GM19239 (cell line): ENCODE measurements at places on chromosomes 11 and 22.

- no peak for DNase-seq
Measured at GRCh38 chr11:93487032-93487483, 56.1 kb downstream of the SMCO4 start.

DNA sequence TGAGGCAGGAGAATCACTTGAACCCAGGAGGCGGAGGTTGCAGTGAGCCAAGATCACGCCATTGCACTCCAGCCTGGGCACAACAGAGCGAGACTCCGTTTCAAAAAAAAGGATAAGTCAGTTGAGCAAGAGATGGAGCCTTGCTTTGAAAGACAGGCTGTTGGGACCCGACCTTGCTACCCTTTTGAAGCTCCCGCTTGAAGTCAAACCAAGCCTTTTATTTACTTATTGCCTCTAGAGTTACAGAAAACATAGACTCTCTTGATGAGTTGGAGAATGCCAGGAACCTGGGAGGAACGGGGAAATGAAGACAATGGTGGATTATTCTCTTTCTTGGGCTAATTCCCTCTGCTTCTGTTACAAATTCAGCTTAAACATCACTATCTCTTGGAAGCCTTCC is 4.9 kb downstream of the SYN3 start:
- DNase-seq = no peak

DNA sequence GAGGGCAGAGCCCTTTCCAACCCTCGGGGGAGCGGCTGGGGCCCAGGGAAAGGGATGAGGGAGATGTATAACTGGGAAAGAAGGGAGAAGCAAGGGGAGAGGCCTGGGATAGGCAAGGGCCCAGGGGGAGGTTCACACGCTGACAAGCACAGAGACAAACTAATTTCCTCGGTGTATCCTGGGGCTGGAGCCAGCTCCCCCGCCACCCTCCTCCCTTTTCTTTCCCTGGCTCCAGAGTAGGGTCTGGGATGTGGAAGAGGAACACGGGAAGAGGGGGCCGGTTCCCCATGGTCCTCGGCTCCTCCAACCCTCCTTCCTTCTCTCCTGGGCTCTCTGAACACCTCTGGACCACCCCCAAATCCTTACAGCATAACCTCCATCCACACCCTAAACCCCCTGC is 6.9 kb downstream of the CLCF1 start:
- no peak for DNase-seq

DNA sequence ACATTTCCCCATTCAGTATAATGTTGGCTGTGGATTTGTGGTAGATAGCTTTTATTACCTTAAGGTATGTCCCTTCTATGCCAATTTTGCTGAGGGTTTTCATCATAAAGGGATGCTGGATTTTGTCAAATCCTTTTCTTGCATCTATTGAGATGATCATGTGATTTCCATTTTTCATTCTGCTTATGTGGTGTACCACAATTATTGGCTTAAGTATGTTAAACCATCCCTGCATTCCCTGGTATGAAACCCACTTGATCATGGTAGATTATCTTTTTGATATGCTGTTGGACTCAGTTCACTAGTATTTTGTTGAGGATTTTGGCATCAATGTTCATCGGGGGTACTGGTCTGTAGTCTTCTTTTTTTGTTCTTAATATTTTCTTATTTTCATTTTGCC is 44.7 kb upstream of the ARHGAP32 start:
- no peak for DNase-seq

- no peak for DNase-seq
Measured at GRCh38 chr22:36884349-36885158, 23.7 kb downstream of the NCF4 start.

DNA sequence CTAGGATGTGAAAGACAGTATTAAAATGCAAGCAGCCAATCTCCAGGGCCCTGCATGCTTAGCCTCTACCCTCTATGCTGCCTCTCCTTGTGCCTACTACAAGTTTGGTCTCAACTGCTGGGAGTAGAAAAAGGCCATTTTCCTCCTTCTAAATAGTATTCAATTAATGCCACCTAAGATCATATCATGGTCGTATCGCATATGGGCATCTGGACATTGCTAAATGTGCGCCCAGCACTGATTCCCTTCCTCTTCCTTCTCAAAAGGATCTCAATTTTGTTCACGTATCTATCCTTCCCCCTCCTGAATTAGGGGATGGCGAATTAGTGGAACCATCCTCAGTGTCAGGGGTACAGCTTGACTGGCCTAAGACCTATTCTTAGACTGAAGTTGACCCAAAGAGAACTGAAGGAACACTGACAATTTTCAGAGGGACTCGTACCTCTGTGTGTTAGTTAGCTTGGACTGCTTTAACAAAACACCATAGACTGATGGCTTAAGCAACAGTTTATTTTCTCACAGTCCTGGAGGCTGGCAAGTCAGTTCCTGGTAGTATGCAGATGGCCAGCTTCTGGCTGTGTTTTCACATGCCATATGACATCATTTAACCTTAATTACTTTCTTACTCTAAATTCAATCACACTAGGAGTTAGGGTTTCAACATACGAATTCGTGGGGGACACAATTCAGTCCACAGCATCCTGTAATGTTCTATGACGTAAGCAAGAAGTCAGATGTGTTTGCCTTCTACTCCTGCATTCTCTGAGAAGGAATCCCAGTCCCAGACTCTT is 8.5 kb upstream of the NUP50 start:
- no peak for DNase-seq

- DNase-seq = no peak
Measured at GRCh38 chr22:48741540-48741939, 1086.1 kb downstream of the BRD1 start.

- DNase-seq = no peak
Measured at GRCh38 chr11:134072844-134073243, 4.0 kb downstream of the JAM3 start.

GRCh38 chr22:36328635-36329253 is 59.0 kb downstream of the MYH9 start:
- DNase-seq = no peak

GRCh38 chr22:43203471-43203981 is 16.6 kb upstream of the TTLL12 start:
- DNase-seq = no peak

GRCh38 chr11:57100638-57101331 is 81.0 kb upstream of the LRRC55 start:
- DNase-seq = no peak
